Stimulated activated CD4-positive, alpha-beta T cell treated with anti-CD3 and anti-CD28 coated beads, Interleukin-4, amount 100 ng/mL, for 1 hour (primary cell): ENCODE measurements at places on chromosomes 7 and 10.

DNA sequence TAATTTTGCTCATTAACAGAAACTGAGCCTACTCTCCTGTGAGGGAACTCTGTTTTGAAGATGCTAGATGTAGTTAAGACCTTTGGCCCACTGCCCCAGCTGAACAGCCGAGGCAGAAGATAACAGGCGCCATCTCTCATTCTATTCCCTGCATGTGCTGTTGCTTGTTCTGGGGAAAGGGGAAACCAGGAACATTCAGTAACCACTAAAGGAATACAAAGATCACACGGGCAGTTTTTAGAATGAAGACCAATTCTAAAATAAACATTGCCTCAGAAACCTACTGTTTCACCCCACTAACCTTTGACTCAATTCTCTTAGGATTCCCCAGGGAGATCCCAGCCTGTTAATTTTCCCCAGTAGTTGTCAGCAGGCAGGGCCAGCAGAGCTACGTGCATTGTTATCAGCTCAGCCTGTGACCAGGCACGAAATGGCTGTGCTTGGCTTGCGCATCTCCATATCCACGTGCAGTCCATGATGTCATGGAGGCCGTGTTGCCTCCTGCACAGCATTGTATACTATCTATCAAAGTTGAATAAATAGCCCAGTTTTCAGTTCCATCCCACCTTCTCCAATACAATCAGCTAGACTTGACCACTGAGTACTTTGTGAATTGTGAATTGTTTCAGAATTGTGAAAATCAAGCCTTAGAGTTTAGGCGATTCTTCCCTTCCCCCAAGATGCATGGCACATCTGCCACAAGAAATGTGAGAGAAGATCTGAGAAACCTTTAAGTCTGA lies 36.0 kb downstream of the ANK3 start:
- DNase-seq = no peak

GRCh38 chr10:83724471-83725241 lies 414.7 kb upstream of the GHITM start:
- no peak for DNase-seq

DNA sequence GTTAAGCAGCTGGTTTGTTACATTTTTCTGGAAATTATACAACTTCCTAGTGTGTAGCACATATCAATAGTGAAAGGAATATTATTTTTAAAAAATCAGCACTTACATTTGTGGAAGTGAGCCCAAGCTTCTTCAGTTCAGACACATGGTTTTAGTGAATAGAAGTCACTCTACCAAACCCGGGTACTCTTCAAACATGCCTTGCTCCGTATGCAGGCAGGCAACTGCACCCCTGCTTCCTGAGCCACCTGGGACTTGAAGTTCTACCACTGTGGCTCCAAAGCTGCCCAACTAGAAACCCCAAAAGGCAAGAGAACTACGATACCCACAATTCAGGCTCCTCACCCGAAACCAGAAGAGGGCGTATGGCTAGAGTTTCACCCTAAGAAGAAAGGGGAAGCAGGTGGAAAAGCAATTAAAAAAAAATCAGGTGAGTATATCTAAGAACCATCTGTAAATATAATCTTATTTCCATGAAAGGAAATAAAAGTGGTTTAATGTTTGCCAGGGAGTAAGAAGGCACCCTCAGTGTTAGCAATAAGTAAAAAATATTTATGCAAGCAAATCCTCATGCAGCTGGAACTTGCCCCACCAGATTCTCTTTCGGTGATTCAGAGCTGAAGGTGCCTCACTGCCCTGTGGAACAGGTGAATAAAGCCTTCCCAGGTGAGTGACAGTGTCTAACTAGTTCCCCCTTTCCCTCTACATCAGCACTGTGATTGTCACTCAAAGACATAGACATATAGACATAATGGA lies at the start of gene MACC1:
TSS of gene MACC1 (minus strand) at position 192 of the 756 bp plus-strand sequence. CDS start 55,522 bp downstream, outside the sequence.
- DNase-seq = no peak

- no peak for DNase-seq
Observed at GRCh38 chr10:76921383-76922010, 716.1 kb downstream of the KCNMA1 start.

DNA sequence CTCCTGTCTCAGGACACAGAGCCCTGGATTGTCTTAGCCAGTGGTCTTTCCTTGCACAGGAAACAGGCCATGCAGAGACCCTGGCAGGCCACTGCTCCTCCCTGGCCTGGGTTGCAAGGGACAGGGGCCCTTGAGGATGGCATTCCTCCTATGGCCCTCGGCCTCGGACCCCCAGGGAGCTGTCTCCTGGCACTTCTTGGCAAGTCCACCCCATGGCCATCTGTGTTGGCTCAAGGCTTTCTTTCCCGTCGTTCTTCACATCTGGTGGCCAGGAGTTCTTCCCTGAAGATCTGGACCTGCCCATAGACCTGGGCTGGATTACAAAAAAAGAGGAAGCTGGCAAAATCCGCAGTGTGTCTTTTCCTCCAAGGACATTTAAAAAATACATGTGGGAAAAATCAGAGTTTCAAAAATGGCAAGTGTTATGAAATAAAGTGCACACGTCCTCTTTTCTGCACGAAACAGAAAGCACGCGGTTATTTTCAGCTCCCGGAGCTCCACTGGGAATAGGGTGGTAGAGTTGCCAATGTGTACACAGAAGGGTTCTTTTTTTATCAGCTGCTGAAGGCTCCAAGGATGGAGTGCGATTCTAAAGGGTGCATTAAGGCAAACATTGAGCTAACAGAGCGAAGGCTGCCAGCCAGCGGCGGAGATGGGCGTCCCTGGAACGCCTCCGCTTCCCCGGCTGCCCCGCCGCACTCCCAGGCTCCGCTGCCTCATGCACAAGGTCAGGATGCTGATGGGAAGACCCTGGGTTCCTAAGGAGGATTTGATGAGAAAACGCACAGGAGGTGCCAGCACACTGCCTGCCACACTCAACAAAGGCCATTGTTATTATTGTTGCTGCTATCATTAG lies 62.8 kb upstream of the FAM20C start:
- no peak for DNase-seq

- DNase-seq = no peak
Observed at GRCh38 chr7:153423210-153423590, 629.0 kb upstream of the DPP6 start.

GRCh38 chr7:84477786-84478478 lies 283.3 kb upstream of the SEMA3A start:
- no peak for DNase-seq

GRCh38 chr7:18566829-18567228 lies 71.3 kb downstream of the HDAC9 start:
- no peak for DNase-seq

DNA sequence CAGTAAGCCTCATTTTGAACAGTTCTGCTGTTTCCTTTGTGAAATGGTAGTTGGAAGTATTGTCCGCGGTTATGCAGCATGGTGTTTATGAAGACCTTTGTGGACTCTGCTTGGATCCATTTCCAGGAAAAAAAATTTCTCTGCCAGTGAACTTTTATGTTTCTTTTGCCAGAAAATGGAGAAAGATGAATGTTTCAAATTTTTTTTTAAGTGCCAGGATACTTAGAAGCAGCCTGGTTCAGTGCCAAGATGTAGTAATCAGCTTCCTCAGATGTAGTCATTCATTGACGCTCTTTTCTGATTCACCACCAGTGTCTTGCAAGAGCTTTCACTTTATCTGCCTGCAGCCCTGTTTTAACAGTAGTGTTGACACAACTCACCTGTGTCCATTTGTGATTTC lies 258.2 kb downstream of the SDK1 start:
- DNase-seq = no peak

DNA sequence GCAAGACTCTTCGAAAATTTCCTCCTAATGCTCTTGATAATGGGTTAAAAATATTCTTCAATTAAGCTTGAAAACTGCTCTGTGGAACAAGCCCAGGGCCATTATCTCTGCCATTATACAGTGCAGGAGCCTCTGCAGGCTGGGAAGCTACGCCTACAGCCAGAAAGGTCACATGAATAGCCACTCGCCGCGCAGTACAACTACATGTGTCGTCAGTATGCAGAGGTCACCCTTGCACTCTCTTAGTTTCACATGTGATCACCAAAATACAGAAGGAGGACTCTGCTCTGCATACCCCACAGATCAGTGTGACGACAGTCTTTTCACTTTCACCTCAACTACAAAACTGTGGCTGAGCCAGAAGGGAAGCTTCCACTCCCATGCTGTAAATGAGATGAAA lies 141.8 kb upstream of the C1QL3 start:
- no peak for DNase-seq

- DNase-seq = no peak
Observed at GRCh38 chr10:32373496-32373895, 26.5 kb upstream of the EPC1 start.

DNA sequence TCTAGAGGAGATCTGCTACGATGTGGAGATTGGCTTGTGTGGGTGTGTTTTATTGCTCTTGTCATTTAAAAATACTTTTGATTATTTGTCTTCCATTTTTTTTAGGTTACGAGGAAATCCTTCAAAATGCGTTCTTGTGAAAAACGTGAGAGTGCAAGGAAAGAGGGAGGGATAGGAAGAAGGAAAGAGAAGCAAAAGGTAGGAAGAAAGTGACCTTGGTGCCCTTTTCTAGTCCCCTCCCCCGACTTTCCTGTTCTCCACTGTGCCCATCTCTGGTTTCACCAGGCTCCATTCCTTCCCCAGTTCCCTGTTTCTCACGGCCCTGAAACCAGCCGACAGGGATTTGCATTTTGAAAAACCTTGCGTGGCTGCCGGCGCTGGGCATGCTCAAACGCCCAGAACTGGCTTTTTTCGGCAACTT lies 506 bp upstream of the GNAI1 start:
- DNase-seq = no peak

GRCh38 chr7:44052771-44053365 lies 8.4 kb downstream of the DBNL start:
- DNase-seq = no peak

DNA sequence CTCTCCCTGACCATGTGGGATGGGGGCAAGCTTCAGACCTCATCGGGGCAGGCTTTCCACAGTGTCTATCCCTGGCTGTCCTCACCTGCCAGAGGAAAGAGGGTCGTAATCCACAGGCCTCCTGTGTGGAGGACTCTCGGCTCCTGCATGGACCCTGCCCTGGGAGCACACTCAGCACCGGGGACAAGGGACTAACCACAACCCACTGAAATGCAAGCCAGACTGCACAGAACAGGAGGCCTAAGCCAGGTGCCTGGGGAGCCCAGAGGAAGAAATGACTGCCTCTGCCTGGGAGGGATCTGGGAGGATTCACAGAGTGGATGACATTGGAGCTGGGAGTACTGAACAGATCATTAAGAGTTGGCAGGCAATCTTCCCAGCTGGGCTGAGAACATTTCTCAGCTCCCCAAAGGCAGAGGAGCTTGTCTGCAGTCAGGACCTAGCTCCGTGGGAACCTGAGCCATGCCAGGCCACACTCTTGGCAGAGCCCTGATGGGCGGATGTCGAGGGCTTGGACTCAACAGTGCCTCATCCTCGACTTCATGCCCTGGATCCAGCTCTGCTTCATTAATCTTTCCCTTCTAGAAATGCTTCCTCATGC lies 213.4 kb downstream of the USP6NL start:
- no peak for DNase-seq

- no peak for DNase-seq
Observed at GRCh38 chr10:96753956-96754355, 33.6 kb upstream of the PIK3AP1 start.

DNA sequence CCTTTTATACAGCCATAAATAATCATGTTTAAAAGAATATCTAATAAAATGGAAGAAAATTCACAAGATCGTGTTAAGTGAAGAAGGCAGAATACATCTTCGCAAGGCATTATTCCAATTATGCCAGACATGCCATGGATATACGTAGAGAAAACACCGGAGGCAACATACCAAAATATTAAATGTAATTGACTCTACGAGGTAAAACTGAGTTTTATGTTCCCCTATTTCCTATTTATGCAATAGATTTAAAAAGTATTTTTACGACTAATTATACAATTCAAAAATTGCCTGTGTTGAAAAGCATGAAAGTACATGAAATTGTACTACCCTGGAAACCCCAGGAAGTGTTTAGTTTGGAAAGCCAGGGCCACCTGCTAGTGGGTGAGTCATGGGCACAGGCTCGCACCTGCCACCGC lies 936 bp upstream of the REPIN1 start:
- DNase-seq = no peak

GRCh38 chr7:41130086-41130485 lies 572.8 kb downstream of the INHBA start:
- DNase-seq = no peak

DNA sequence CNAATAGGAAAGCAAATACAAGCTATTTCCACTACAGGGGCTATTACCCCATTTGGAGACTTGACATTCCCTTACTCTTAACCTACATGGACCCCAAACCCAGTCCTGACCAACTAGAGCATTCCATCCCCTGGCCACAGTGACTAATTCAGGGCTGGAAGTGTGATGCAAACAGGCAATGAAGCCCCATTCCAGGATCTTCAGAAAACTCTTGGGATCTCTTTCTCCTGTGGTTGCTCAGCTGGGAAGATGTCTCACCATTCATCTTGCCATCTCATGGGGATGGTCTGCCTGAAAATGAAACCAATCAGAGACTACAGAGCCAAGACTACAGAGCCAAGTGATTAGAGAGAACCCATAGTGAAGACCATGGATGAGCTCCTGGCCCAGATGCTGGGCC lies 206.2 kb downstream of the ZNF365 start:
- DNase-seq = no peak

DNA sequence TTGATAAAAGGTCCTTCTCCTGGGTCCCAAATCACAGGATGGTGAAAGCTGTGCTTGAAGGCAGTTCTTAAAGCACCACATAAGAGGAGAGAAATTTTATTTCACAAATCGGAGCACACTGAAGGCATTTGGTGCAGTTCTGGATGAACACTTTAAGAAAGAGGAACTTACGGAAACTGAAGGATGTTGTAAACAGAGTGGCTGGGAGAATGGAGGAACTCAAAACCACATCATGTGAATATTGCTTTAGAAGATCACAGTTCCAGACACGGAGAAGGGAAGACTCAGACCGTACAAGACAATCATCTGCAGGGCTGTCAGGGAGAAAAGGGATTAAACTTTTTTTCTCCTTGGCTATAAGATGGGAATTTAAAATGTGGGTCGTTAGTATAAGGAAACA lies 9.0 kb upstream of the GPR141 start:
- no peak for DNase-seq

GRCh38 chr7:32066441-32066840 lies 3.8 kb downstream of the PDE1C start:
- no peak for DNase-seq

DNA sequence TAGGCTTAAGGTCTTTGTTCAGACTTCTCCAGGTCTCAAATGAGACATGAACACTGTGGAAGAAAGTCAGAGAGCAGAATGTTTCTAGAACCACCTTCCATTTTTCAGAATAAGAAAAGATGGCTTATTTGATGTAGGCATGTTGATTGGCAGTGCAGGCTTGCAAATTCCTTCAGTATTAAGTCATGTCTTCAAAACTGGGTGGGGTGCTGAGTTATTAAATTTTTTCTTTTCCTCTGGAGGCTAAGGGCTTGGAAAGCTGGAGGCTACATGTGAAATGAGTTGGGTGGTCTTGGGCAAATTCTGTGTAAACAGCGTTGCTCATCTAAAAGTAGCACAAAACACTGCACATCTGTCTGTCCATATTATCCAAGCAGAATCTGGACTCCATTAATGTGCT lies 62.8 kb downstream of the PRTFDC1 start:
- no peak for DNase-seq
